ENCODE measurements at places on chromosomes 6 and 20.

DNA sequence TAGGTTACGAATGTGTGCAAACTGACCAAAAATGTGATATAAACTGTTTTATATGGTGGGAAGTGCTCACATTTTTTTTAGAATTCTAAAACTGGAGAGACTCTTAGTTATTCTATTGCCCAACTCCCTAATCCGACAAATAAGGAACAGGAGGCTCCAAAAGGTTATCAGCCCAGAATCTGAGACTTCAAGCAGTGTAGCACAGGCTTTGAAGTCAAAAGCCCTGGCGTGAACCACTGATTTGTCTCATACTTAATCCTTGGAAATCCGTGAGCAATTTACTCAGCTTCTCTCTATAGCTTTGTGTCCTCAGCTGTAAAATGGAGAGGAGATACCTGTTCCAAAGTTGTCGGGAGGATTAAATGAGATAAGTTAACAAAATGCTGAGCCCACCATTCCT is 368.8 kb upstream of the SASH1 start:
- no peak for DNase-seq

DNA sequence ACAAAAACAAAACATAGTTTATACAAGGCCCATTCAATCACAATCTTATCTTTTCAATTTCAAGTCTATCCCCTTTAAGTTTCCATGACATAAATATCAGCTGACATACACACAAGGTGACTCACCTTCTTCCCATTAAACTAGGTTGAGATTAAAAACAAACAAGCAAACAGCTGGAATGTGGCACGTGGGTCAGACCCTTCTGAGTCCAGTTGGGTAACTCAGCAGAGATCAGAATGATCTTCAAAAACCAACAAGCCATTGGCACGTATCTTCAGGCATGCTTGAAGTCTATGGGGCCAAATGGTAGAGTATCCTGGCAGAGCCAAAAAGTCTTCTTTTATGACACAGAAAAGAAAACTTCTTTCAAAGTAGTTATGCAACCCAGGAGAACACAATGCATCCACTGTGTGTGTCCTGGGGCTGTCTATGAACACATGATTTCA is 603.5 kb upstream of the CITED2 start:
- DNase-seq: no peak

- DNase-seq: no peak
These were observed 18.5 kb downstream of the GRM1 start for GRCh38 chr6:146047371-146047770.

- no peak for DNase-seq
These were observed 96.0 kb downstream of the RNASET2 start for GRCh38 chr6:166860392-166860791.

GRCh38 chr6:100126790-100127484 is 132.9 kb upstream of the MCHR2 start:
- no peak for DNase-seq

GRCh38 chr6:84272298-84272697 is 44.9 kb upstream of the CEP162 start:
- no peak for DNase-seq

GRCh38 chr6:79280756-79281155 is 46.3 kb upstream of the HMGN3 start:
- DNase-seq: no peak

Data from stimulated activated CD8-positive, alpha-beta memory T cell treated with anti-CD3 and anti-CD28 coated beads, Interleukin-4, amount 100 ng/mL, for 1 hour (primary cell).